Upper lobe of left lung (tissue), 6 donors: ENCODE measurements at places on chromosomes 7 and 10. TPM values are rescaled to one million over a fixed set of nuclear protein-coding genes. Genes with fewer than 3 reads are reported as not detected.

- H3K4me1 ChIP-seq, result no peaks in the 10 kb centered on the region
- DNase-seq, result no peak
- no peaks in the 10 kb centered on the region for H3K36me3 ChIP-seq
- no peak overlapping the region for H3K27ac ChIP-seq
- no peak overlapping the region for H3K4me3 ChIP-seq
- H3K27me3 ChIP-seq, result no peaks in the 10 kb centered on the region
Observed at GRCh38 chr7:8190119-8190895, 71.7 kb downstream of the ICA1 start.

- no peaks in the 10 kb centered on the region for H3K27me3 ChIP-seq
- no peak overlapping the region for H3K27ac ChIP-seq
- no peaks in the 10 kb centered on the region for H3K36me3 ChIP-seq
- no peak for DNase-seq
- no peak overlapping the region for H3K4me3 ChIP-seq
- no peaks in the 10 kb centered on the region for H3K4me1 ChIP-seq
Observed at GRCh38 chr10:13038391-13038790, 36.9 kb upstream of the CCDC3 start.

GRCh38 chr7:106717955-106718871 lies 57.3 kb upstream of the CCDC71L start:
- no peaks in the 10 kb centered on the region for H3K27me3 ChIP-seq
- H3K27ac ChIP-seq, result peak overlapping the region; percentile 31
- peaks cover 9% of the 10 kb centered on the region for H3K4me1 ChIP-seq
- H3K4me3 ChIP-seq, result no peak overlapping the region
- H3K36me3 ChIP-seq, result no peaks in the 10 kb centered on the region

DNA sequence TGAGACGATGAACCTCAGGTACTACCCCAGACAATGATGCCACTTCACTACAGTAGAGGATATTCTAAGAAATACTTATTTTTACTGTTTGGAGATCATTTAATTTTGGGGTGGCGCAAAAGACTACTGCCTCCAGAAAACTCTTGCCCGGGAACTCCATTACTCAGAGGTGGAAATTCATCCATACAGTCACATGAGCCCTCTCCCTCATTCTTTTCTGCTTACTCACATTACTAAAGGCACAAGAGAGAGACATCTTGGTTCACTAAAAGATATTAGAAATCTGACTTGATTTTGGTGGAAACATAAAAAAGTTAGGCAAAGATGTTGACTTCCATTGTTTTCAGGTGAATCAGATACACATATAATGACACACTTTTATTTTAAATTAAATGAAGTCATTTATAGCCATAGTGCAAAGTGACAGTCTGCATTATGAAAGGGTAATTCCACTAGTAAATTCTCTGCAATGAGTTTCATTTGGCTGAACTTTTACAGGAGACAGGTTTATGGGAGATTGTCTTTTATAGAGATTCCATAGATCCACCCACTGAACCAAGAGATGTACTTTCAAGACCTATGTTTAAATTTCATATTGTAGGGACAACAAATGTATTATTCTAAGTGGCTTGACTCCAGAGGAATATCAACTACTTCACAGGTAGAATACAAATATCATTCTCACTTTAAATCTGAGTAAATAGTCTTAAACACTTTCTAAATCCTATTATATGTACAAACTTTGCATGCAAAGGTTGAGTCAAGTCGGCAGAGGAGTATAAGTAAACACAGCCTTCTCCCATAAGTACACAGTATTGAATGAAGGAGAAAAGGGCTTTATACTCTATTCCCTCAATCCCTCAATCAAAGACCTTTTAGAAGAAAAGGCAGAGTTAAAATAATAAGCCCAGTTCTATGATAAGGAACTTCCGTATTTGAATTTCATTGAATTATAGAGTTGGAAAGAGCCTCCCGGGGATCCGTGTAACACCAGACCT lies 18.8 kb downstream of the NEBL start:
- H3K27me3 ChIP-seq, result no peaks in the 10 kb centered on the region
- H3K27ac ChIP-seq, result no peak overlapping the region
- DNase-seq, result no peak
- no peak overlapping the region for H3K4me3 ChIP-seq
- peaks cover 5% of the 10 kb centered on the region for H3K36me3 ChIP-seq

GRCh38 chr10:114027951-114028350 lies 15.7 kb upstream of the ADRB1 start:
- H3K4me3 ChIP-seq, result no peak overlapping the region
- H3K27me3 ChIP-seq, result no peaks in the 10 kb centered on the region
- H3K36me3 ChIP-seq, result no peaks in the 10 kb centered on the region

- no peaks in the 10 kb centered on the region for H3K27me3 ChIP-seq
- no peak overlapping the region for H3K4me3 ChIP-seq
- no peaks in the 10 kb centered on the region for H3K4me1 ChIP-seq
- no peak for DNase-seq
Observed at GRCh38 chr10:114808982-114809381, 12.6 kb upstream of the FHIP2A start.

GRCh38 chr7:12713625-12714378 lies 26.4 kb downstream of the ARL4A start:
- no peak overlapping the region for H3K27ac ChIP-seq
- no peak for DNase-seq
- no peaks in the 10 kb centered on the region for H3K36me3 ChIP-seq
- H3K4me1 ChIP-seq, result peaks cover 33% of the 10 kb centered on the region
- H3K27me3 ChIP-seq, result no peaks in the 10 kb centered on the region

DNA sequence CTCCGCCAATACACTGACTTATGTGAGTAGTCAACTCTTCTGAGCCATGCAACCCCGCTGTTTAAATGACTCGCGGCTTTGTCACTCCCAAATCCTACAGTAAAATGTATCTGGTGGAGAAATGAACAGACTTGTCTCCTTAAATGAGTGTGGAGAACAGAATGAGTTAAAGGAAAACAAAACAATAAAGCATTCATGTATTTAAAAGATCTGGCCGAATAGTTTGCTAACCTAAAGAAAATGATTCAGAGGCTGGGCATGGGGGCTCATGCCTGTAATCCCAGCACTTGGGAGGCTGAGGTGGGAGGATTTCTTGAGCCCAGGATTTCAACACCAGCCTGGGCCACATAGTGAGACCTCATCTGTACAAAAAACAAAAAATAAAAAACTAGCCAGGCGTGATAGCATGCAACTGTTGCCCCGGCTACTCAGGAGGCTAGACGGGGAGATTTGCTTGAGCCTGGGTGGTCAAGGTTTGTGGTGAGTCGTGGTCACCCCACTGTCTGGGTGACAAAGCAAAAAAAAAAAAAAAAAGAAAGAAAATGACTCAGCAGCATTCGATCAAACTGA lies 86.5 kb upstream of the PFKP start:
- no peak overlapping the region for H3K4me3 ChIP-seq
- no peaks in the 10 kb centered on the region for H3K27me3 ChIP-seq

- DNase-seq, result no peak
- no peaks in the 10 kb centered on the region for H3K36me3 ChIP-seq
Observed at GRCh38 chr10:89679986-89680385, 21.4 kb upstream of the KIF20B start.

- peaks cover 2% of the 10 kb centered on the region for H3K4me1 ChIP-seq
- no peak overlapping the region for H3K27ac ChIP-seq
- no peaks in the 10 kb centered on the region for H3K27me3 ChIP-seq
- no peak for DNase-seq
- no peak overlapping the region for H3K4me3 ChIP-seq
- no peaks in the 10 kb centered on the region for H3K36me3 ChIP-seq
Observed at GRCh38 chr7:127895814-127896280, 135.4 kb downstream of the LRRC4 start.

GRCh38 chr7:75534727-75535307 lies 42.7 kb downstream of the SPDYE5 start:
- no peak for DNase-seq
- no peak overlapping the region for H3K4me3 ChIP-seq
- no peaks in the 10 kb centered on the region for H3K4me1 ChIP-seq
- H3K27ac ChIP-seq, result peak overlapping the region; percentile 52

The EPHB6 gene
- 10.5 TPM for total RNA-seq

The MYPN gene
- not detected for total RNA-seq

The EPO gene
- total RNA-seq, result not detected

The FBXL13 gene
- 2.3 TPM for total RNA-seq
